ENCODE measurements at places on chromosomes 3 and 15.

GRCh38 chr15:47727676-47728075 is 10.4 kb downstream of the SEMA6D start:
- DNase-seq = no peak

DNA sequence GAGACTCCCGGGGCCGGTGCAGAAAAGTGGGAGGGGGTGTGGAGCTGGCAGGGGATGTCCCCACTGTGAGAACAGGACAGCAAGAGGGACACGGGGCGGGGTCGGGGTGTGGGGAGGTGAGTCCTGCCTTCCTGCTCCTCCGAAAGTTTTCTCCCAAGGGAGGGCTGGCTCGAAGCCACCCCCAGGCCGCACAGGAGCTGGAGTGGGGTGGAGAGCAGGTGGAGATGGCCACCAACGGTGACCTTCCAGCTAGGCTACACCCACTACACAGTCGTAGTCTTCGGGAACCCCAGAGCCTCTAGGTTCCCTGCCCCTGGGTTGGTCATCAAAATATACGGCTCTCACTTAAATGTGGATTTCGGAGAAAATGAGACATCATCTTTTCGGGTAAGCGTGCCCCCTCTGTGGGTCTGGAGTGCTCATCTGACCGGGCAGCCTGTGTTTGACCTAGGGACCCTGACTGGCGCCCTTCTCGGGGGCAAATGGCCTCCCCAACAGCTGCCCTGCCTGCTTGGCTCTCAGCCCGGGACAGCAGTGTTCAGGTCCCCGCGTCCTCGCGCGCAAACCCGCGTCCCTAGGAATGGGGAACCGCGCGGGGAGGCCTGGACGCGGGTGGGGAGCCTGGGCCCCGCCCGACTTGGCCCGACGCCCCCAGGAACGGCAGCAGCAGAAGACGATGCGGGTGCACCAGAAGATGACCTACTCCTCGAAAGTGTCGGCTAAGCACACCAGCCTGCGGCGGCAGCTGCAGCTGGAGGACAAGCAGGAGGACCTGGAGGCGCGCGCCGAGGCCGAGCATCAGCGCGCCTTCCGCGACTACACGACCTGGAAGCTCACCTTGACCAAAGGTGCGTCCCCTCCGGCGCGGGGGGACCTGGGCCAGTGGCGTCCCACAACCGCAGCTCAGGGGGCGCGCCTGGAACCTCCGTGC is 21.2 kb downstream of the CFAP100 start:
- no peak for DNase-seq

DNA sequence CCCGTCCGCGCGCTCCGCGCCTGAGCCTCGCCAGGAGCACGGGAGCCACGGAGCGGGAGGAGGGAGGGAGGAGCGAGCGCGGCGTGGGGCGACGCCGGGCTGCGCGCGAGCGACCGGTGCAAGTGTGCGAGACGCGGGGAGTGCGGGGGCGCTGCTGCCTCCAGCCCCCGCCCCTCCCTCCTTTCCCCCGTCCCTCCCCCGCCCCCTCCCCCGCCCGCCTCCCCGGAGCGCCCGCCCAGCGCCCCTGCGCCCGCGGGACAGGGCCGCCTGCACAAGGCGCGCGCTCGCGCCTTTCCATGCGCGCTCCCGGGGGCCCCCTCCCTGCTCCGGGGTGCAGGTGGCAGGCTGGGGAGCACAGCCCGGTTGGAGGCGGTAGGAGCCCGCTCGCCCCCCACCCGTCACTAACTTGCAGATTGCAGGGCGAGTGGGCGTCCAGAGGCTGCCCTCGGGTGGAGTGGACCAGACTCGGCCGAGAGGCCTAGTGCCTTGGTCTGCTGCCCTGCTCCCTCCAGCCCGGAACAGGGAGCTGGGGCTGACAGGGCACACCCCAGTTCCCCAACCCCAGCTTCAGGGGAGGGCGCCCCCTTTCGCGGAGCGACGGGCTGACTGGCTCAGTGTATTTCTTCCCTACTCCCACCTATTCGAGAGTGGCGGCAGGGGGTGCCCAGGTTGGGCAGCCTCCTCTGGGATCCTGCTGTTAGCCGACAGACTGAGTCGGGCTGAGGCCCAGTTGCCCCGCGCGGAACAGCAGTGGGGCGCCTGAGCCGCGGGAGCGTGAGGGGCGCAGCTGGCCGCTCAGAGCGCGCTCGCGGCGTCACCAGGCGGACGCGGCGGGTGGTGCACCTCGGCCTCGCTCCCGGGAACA is at the start of gene WNT7A:
Gene WNT7A (minus strand): TSS at position 126 of the 865 bp plus-strand sequence. CDS start 255 bp downstream, outside the sequence.
- DNase-seq = no peak

- no peak for DNase-seq
Measured at GRCh38 chr3:16122661-16123060, 51.8 kb upstream of the GALNT15 start.

- no peak for DNase-seq
Measured at GRCh38 chr15:71183063-71183462, 67.8 kb downstream of the THSD4 start.

- no peak for DNase-seq
Measured at GRCh38 chr3:14472471-14473351, 67.4 kb downstream of the GRIP2 start.
